ENCODE measurements at places on chromosomes 1 and 21. TPM values are rescaled to one million over a fixed set of nuclear protein-coding genes. Genes with fewer than 3 reads are reported as not detected.

The CFHR1 gene
- total RNA-seq, result not detected

The KCNJ9 gene
- total RNA-seq, result not detected

The CMPK1 gene
- total RNA-seq, result 82.1 TPM

The SPRR2G gene
- total RNA-seq, result not detected

The CLCA1 gene
- total RNA-seq, result not detected

The VANGL2 gene
- 3.2 TPM for total RNA-seq

The DNASE2B gene
- total RNA-seq, result not detected

The PALMD gene
- not detected for total RNA-seq

The CD48 gene
- not detected for total RNA-seq

The PLA2G2C gene
- total RNA-seq, result not detected

The ORC1 gene
- total RNA-seq, result 23.0 TPM

The C8A gene
- total RNA-seq, result not detected

The FCRL1 gene
- total RNA-seq, result not detected

The CCDC27 gene
- not detected for total RNA-seq

Measured in melanocyte of skin (primary cell).